ENCODE measurements at places on chromosomes 5 and 9.

DNA sequence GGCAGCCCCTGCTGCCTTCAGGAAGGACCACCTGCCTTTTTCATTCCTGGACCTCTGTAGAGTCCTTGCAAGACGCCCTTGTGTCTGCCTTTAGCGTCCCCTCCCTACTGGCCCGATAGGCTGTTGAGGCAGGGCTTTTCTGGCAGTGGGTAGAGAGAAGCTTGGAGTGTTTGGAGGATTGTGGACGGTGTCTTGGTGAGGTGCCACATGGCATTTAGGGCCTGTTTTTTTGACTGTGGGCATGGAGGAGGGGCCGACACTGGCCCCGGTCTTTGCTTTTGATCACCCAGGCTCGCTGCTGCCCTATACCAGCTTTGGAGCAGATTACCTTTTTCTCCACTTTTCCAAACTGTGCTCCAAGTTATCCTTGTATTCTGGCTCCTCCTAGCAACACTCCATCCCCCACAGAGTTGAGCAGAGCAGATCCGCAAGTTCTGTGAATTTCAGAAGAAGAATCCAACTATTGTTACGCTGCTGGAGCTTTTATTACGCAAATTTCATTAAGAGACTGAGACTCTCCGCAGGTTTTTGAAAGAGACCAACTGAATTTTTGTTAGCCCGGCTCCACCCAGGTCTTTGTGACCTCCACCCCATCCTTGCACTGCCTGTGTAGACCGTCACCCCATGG lies 34.8 kb upstream of the PRDM12 start:
- DNase-seq = no peak

- no peak for DNase-seq
Measured at GRCh38 chr5:2492476-2492875, 259.0 kb downstream of the IRX2 start.

DNA sequence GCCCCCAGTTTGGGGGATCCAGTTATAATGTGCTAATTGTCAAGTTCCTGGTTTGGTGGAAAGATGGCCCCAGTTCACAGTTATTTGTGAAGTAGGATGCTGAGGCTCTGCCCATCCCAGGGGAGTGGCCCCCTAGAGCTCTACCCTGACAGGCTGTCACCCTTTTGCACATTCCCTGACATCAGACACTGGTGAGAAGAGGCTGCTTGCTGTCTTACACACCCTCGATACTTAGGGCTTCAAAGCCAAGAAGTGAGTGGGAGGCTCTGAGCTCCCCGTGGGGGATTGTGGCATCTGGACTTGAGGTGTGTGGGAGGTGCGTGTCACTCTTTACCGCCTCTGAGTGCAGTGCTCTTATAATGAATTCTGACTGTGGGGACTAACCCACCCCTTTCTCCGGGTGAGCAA lies 168.5 kb downstream of the DOCK2 start:
- no peak for DNase-seq

- no peak for DNase-seq
Measured at GRCh38 chr5:65730910-65731309, 8.9 kb downstream of the NLN start.

- no peak for DNase-seq
Measured at GRCh38 chr9:75930190-75930589, 39.7 kb downstream of the PCSK5 start.

DNA sequence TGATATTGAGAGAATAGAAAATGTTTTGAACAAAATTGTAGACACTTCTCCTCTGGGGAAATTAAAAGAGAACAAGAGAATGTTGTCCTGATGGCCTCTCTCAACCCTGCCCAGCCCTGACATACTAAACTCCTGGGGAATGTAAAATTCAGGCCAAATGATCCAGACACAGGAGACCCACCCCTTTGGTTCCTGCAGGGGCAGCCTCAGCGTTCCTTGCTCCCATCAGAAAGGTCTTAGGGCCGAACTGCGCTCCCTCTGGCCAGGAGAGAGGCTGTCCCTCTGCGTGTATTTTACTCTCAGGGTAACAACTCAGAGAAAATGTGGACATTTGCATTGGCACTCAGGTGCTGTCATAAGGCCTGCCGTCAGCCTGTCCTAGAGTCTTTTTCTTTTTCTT lies 616.3 kb upstream of the KLF4 start:
- no peak for DNase-seq

GRCh38 chr9:113274474-113275156 lies 757 bp downstream of the CDC26 start:
- DNase-seq = peak; percentile 35

DNA sequence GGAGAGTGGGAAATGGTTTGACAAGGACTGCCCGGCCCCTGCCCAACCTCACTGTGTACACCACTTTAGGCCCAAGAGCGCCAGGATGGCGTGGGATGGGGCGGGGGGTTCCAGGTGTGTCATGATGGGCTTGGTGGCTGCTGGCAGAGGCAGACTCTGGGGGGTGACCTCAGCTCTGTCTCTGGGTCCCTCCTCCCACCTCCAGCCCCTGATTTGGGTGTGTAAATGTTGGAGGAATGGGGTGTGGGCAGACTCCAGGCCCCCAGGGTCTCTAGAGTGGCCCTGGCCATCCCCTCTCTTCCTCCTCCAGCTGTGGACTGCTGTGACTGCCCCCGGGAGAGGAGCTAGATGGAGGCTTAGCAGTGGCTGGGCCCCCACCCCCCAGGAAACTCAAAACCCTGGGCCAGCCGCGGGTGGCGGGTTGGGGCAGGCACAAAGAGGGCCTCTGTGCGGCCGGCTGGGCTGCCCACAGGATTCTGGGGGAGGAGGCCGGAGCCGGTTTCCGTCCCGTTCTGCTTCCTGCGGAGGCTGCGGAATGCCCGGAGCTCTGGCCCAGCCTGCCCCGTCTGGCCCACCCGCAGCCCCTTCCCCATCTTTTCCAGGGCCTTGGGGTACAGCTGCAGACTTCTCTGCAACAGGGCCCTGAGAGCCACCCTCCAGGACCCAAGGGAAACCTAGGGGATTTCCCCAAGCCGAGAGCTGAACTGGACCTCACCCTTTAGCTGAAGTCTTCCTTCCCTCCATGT lies 23.1 kb downstream of the CXXC5 start:
- DNase-seq = no peak

DNA sequence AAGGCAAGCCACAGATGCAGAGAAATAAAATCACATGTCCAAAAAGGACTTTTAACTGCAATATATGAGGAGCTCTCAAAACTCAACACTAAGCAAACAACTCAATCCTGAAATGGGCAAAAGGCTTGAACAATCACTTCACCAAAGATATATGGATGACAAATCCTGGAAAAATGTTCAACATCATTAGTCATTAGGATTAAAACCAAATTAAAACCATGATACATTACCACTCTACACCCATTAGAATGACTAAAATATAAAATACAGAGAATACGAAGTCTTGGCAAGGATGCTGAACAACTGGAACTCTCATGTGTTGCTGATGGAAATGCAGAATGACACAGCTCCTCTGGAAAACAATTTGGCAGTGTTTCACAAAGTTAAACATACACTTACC lies 277.4 kb downstream of the TLE1 start:
- DNase-seq = no peak

GRCh38 chr9:122822938-122823337 lies 5.5 kb downstream of the PDCL start:
- DNase-seq = no peak

DNA sequence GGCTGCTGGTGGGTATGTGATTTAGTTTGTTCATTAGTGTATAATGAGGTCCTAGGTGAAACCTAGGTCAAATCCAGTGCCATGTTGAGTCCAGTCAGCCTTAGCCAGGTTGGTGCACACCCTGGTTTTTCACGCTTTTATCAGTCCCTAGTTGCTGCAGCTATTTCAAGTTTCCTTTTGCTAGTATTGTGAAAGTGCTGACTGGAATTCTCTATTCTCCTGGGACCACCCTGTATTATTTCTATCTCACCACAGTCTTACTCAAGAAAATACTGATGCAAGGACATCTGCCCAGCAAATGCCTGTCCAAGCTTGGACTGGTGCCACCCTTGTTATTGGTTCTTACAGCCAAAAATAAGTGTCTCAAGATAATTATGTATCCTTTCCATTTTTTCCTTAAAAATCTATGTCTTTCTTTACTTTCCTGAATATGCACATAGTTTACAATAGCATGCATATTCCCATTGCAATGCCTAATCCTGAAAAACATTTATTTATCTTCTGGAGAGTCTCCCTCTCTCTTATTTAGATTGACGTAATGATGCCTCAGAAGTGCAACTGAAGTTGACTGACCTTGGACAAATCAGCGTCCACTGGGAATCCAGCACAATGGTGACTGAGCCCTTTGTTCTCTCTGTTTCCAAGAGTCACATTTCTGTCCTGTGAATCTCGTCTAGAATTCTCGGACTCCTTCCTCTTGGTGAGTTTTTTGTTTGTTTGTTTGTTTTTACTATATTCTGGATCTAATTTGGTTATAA lies 1075.0 kb downstream of the CDH9 start:
- DNase-seq = no peak

GRCh38 chr5:9395706-9396105 lies 150.2 kb downstream of the SEMA5A start:
- no peak for DNase-seq

DNA sequence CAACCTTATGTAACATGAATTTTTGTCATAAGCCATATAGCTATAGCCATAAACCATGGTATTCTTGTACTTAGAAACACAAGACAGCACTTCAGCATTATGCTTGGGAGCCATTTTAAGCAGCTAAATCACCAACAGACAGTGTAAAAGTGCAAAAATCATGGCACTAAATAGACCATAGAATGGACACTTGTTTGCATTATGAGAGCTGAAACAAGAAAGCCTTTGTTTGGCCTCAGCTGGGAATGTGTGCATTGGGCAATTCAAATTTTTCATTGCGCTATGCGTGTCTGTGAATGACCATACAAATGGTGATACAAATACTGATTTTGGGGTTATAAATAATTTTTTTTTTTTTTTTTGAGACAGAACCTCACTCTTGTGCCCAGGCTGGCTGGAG lies 23.7 kb downstream of the KDM4C start:
- no peak for DNase-seq

- no peak for DNase-seq
Measured at GRCh38 chr5:34627794-34628193, 28.3 kb upstream of the RAI14 start.

DNA sequence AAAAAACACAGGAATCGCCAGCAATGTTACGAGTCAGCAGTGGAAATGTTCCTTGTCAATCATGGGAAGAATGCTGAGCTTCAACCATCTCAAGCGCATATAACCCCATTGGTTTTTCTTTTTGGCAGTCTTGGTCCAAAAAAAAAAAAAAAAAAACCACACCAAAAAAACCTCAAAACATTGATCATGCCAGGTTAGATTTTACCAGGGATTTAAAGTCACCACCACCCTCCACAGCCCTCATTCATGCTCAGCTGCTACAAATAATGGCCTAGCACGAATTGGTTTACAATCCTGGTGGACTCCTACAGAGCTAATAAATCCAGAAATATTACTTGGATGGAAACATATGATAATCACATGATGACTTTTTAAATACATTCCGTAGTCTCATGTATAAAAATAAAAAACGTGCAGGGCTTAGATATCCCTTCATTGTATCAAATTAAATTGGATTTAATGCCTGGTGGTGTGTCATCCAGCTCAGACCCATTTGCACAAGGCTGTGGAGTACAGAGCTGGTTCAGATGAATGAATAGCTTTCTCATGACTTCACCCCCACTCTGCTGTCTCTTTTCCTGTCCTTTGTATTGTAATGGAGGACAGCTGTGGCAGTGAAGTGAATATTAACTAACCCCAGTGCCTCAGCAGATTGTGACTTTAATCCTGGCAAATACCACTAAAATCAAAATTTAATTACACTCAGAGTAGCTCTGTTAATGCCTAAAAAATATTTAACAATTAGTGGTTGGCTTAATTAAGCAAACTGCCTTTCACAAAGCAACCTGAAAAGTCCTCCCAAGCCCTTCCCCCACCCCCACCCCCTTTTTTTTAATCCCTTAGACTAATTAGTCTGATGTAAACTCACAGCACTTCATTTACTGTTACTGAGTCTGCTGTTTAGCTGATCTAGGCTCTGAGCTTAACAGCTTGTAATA lies 626.5 kb upstream of the ZNF608 start:
- DNase-seq = peak; percentile 20

- no peak for DNase-seq
Measured at GRCh38 chr5:88486431-88486830, 217.8 kb upstream of the TMEM161B start.

GRCh38 chr5:72325566-72326305 lies 5.6 kb downstream of the PTCD2 start:
- no peak for DNase-seq

- DNase-seq = no peak
Measured at GRCh38 chr9:74775396-74775795, 112.3 kb downstream of the TRPM6 start.

DNA sequence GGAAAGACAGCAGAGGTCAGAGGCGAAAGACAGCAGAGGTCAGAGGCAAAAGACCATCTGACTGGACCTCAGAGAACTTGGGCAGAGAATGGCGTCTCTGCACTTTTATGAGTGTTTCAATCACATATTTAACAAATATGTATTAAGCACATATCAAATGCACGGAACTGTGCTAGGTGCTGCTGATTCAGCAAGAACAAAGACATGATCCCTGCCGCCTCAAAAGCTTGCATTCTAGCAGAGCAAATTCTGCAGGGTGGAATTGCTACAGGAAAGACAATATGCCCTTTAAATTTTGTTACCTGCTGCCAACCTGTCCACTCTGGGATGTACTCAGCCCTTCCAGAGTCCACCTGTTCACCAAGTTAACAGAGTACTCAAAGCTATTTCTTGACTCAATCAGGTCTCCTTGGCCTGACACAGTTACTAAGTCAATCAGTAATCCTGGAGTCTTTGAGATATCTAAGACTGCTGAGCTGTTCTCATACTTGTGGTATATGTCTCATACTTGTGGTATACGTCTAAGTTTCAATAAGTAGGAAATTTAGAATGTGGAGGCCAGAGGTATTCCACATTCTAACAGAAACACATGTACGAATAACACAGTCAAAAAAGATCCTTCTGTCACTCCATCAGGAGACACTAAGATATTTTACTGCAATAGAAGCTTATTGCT lies 131.8 kb downstream of the GNAQ start:
- no peak for DNase-seq

DNA sequence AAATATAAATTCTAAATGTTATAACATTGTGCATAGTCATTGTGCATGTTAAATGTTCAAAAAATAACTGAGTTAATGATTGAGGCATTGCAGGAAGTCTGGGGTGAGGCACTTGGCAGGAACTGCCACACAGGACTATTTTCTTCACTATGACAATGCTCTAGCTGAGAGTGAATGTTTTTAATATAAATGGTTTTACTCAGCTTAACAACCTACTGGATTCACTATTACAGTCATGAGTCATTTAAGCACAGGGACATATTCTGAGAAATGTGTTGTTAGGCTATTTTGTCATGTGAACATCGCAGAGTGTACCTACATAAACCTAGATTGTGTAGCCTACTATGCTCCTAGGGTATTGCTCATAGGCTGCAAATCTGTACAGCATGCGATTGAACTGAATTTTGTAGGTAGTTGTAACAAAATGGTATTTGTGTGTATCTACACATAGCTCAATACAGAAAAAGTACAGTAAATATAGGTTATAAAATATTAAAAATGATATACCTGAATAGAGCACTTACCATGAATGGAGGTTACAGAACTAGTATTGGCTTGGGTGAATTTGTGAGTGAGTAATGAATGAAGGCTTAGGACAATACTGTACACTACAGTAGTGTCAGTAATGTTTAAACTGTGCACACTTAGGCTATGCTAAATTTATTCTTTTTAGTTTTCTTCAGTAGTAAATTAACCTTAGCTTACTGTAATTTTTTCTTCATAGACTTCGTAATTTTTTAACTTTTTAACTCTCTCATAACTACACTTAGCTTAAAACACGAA lies 346.1 kb upstream of the PTGER4 start:
- peak; percentile 49 for DNase-seq

- no peak for DNase-seq
Measured at GRCh38 chr9:36100532-36100931, 36.0 kb upstream of the GLIPR2 start.

- DNase-seq = no peak
Measured at GRCh38 chr9:137369911-137370764, 52.8 kb downstream of the EXD3 start.
